ENCODE measurements at places on chromosomes 12 and 14.

- no peak for DNase-seq
Measured at GRCh38 chr14:93893661-93894261, 33.4 kb upstream of the FAM181A start.

DNA sequence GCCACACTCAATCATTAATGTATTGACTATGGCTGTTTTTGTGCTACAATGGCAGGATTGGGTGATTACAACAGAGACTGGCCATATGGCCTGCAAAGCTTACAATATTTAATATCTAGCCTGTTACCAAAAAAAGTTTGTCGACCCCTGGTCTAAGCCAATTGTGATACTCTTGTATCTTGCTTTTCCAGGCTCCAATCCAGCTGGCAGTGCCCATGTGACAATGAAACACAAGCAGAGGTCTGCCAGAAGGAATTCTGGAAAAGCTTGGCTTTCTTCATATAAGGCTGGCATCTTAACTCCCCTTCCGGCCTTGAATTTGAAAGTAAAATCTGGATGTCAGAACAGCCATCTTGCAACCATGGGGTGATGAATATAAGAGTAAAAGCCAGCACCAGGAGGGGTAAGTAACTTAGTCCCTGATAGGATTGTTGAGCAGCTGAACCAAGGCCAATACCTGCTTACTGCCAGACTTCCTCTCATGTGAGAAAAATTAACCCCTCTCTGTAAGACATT is 458.7 kb downstream of the TMTC2 start:
- DNase-seq, result no peak

DNA sequence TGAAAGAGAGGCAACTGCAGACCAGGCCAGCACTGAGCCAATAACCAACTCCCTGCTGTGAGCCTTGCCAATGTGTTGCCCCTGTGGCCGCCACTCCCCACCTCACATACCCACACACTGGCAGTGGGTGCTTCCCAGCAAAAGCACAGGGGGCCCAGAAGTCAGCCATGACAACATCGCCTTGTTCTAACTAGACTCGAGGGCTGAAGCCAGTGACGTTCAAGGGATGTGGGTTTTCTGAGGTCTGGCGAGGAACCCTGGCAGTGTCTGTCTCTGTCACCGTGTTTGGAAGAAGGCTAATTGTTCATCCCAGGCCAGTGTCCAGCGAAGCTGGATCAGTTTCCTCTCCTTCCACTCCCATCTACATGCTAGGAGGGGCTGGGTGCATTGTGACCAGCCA is 311.8 kb upstream of the AMIGO2 start:
- DNase-seq, result no peak

DNA sequence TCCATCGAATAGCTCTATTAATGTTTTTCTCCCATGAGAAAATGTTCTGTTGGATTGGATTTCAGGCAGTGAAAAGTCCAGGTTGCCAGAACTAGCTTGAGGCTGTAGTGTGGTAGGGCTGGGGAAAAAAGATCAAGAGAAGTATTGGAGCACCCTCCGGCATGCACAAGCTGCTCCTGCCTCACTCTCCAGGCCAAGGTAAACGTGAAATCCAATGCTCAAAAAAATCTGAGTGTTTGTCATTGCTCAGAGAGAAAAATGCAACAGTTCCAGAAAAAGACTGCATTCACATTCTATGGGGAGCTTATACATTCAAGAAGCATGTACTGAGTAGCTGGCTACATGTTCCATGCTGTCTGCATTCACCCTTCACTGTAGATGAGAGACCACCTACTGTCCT is 680.9 kb upstream of the TBX3 start:
- no peak for DNase-seq
